ENCODE measurements at places on chromosomes 1 and 21. TPM values are rescaled to one million over a fixed set of nuclear protein-coding genes. Genes with fewer than 3 reads are reported as not detected.

The TTC13 gene
- total RNA-seq = 11.4 TPM

The SPATA1 gene
- 0.72 TPM for total RNA-seq

The NES gene
- total RNA-seq = 1.8 TPM

The RNU1-2 gene
- total RNA-seq = not detected

The VANGL2 gene
- total RNA-seq = 1.2 TPM

The DENND2C gene
- total RNA-seq = 0.41 TPM

The RBP7 gene
- 4.9 TPM for total RNA-seq

The ZSWIM5 gene
- 0.52 TPM for total RNA-seq

The ITGB2 gene
- 0.80 TPM for total RNA-seq

The SPSB1 gene
- total RNA-seq = 28.9 TPM

The CELA3A gene
- not detected for total RNA-seq

The BTF3L4 gene
- total RNA-seq = 31.0 TPM

The KPRP gene
- total RNA-seq = not detected

The CHD5 gene
- 1.0 TPM for total RNA-seq
